Type B pancreatic cell (in vitro differentiated cells): ENCODE measurements at places on chromosomes 12 and 14. TPM values are rescaled to one million over a fixed set of nuclear protein-coding genes. Genes with fewer than 3 reads are reported as not detected.

GRCh38 chr12:12613344-12613743 lies 1.7 kb downstream of the CREBL2 start:
- no peak for DNase-seq

GRCh38 chr12:56098592-56098991 lies 5.8 kb upstream of the PA2G4 start:
- no peak for DNase-seq

GRCh38 chr14:100786576-100787219 lies 39.2 kb upstream of the MEG3 start:
- DNase-seq = no peak

The TRHDE gene
- total RNA-seq = 1.7 and 3.2 TPM in 2 replicates

DNA sequence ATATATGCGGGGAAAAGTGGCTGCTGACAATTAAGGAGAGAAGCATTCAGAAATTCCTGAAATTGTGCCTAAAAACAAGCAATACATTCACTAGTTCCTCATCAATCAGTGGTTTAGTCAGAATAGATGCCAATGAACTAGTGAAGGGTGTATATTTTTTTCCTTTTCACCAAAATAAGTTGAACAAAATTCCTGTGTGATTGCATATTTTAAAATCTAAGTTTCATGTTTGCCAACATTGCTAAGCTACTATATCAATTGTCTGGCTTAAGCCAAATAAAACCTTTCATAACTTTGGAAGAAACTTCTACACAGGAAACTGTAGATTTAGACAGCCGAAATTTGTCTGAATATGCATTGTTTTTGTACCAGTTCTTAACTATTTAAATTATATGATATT lies 8.7 kb downstream of the PRKD1 start:
- DNase-seq = no peak

The ANGEL1 gene
- total RNA-seq = 24.7 and 28.4 TPM in 2 replicates

GRCh38 chr12:11446372-11446771 lies 51.0 kb upstream of the PRB2 start:
- DNase-seq = no peak

DNA sequence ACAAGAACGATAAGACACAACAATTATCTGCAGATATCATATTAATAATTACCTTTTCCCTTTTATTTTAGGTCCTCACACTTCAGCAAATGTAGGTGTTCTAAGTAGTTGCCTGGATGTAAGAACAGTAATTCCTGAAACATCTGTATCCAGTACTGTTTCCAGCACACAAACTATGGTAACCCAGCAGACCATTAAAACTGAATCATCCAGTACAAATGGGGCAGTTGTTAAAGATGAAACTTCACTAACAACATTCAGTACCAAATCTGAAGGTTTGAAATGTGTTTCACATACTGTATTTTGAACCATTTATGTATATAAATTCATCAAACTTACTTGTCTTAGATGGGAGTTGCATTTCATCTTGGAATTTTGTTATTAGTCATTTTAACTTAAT lies 31.0 kb downstream of the HCFC2 start:
- DNase-seq = no peak

- no peak for DNase-seq
Measured at GRCh38 chr12:109170324-109170723, 53.9 kb downstream of the ACACB start.

The PIP4K2C gene
- total RNA-seq = 27.6 and 35.6 TPM in 2 replicates

DNA sequence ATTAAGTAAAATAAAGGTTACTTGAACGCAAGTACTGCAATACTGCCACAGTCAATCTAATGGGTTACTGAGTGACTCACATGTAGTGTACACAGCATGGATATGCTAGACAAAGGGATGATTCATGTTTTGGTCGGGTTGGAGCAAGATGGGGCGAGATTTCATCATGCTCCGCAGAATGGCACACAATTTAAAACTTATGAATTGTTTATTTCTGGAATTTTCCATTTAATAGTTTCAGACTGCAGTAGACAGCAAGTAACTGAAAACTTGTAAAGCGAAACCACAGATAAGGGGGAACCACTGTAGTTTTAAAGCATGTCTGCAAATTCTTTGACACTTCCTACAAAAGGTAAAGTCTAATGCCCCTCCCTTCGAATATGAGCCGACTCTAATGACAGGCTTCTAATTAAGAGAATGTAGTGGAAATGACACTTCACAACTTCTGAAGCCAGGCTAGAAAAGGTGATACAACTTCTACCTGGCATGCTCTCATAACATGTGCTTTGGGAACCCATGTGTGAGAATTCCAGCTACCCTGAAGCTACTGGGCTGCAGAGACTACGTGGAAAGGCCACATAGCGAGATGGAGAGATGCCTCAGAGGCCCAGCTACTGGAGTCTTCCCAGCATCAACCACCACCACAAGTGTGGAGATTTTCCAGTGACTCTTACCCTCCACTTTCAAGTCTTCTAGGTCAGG lies 13.9 kb upstream of the TCP11L2 start:
- DNase-seq = no peak

GRCh38 chr14:67820428-67820971 lies 921 bp downstream of the RAD51B start:
- no peak for DNase-seq

DNA sequence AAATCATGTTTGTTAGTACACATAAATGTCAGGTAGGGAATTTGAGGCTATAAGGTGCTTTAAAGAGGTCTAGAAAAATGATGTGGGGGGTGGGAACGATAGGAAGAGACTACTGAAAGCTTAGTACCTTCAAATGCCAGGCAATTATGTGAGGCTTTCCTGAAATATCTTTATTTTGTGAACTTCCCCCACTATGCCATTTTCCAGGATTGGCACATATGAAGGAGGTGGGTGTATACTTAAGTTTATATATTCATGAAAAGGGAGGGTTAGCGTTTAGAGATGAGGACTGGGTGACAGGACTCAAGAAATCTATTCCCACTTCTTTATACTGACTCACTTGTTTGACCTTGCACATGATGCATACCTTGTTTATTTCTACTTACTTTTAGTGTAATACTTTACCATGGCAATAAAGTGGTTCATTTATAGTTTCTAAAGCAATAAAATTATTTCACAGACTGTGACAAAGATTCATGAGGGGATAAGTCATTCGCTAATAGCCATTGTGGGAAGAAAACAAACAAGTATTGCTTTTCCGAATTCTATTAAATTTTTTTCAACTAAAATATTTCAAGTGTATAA lies 77.1 kb downstream of the PLEKHA5 start:
- DNase-seq = no peak

GRCh38 chr12:89153341-89153740 lies 199.0 kb downstream of the DUSP6 start:
- no peak for DNase-seq

GRCh38 chr14:42671636-42672035 lies 1065.0 kb downstream of the LRFN5 start:
- DNase-seq = no peak

The LTB4R2 gene
- 6.5 and 9.4 TPM in 2 replicates for total RNA-seq

- DNase-seq = no peak
Measured at GRCh38 chr14:70888681-70889175, 18.5 kb upstream of the PCNX1 start.

The FITM1 gene
- 0.26 and 0.53 TPM in 2 replicates for total RNA-seq

The IGF1 gene
- total RNA-seq = 8.4 and 16.1 TPM in 2 replicates

- DNase-seq = no peak
Measured at GRCh38 chr14:67680121-67680602, 5.7 kb upstream of the VTI1B start.

- DNase-seq = no peak
Measured at GRCh38 chr14:67738740-67739504, 37.2 kb downstream of the RDH12 start.

DNA sequence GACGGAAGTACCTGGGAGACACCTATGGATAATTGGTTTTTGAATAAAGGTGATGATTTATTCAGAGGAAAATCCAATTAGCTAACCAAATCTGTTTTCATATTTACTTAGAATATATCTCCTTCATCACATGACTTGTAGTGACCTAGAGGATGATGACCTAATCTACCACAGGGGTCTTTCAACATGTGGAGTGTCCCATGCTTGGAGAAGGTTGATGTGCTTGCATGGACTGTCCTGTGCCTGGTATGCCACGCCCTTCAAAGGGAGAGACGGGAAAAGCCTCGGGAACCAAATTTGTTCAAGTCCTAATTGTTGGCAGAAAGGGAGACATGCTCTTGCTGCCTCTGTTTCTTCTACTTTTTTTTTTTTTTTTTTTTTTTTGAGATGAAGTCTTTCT lies 11.8 kb upstream of the PAPLN start:
- no peak for DNase-seq

DNA sequence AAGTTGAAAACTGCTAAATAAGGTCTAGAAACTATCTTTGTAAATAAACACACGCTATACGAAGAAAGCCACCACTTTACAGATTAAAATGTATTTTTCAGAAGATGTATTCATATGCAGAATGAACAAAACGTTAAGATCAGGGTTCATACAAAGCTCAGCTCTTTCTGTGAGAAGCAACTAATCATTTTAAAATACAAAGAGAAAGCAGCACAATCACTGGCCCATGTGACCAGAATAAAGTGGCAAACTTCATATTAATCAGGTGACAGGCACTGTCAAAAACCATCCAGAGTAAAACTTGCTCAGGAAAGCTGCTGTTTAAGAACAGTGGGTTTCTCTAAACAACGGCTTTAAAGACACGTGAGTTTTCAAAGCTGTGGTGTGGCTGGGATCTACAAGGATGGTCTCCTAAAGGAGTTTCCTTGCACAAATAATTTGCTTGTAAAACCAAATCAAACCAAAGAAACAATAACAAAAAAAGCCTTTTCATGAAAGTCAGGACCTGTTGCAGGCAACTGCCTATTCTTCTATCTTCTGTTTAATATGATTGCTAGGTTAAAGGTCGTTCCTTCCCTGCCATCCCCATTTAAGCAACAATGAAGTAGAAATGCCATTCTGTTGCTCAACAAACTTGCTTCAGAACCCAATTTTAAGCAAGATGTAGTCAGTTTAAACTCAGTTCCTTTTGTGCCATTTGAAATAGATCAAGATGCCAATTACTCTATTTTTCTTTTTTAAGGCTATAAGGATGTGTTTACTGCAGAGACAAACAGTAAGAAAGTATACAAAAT lies 22.3 kb downstream of the SEL1L start:
- no peak for DNase-seq

DNA sequence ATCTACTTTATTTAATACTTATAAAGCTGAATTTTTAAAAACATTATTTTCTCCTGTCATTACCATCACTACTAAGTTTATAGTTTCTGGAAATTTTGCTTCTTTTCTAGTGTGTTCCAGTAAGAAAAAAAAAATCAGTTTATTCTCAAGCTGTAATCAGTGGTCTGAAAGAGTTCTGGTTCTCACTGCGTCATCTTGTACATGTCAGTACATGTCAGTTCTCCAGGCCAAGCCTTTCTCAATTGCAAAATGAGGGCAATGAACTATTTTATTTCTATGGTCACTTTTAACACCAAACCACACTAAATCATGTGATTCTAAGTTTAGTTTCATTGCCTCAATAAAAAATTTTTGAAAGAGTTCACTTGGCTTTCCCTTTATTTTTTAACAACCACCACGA lies 468.9 kb upstream of the LRFN5 start:
- no peak for DNase-seq

DNA sequence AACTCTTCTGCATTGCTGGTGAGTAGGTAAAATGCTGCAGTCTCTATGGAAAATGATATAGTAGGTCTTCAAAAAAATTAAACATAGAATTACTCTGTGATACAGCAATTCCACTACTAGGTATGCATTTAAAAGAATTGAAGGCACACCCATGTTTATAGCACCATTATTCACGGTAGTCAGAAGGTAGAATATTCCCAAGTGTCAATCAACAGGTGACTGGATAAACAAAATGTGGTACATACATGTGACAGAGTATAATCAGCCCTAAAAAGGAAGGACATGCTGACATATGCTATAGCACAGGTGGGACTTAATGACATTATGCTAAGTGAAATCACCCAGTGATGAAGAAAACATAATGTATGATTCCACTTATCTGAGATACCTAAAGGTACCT lies 123.3 kb downstream of the CCER1 start:
- DNase-seq = no peak

DNA sequence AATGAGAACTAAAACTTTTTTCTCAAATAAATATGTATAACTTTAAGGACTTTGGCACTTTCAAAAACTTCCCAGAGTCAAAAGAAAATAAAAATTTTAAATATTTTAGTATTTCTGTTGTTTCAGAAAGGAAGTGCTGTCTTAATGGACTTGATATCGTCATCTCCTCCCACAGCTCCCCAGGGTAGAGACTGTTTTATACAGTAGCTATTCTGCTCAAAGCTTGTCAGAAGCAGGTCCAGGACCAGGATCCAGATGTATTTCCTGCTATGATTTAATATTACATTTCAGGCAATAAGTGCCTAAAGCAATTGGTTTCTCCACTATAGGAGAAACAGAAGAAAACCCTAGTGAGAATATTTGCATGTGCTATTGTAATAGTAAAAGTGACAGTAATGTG lies 218.5 kb upstream of the G2E3 start:
- no peak for DNase-seq

GRCh38 chr14:90815822-90816662 lies at the start of gene TTC7B:
Gene TTC7B (minus strand): TSS chr14:90816430. CDS start chr14:90816295, 135 bp downstream.
- no peak for DNase-seq

DNA sequence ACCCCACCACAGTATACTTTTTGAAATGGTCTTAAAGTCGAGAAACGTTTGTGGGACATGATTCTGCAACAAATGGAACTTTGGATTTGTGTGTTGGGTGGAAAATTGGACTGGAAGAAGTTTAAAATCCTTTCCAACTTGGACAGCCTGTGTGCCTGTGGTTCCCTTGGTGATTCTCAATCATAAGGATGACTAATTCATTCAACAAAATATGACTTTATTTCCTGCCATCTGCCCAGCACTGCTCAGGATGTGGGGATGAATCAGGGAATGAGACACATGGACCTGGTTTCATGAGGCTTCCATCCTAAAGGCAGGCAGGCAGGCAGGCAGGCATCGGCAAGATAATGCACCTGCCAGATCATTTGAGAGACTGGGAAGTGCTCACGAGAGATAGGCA lies 57.3 kb upstream of the TMEM132D start:
- no peak for DNase-seq

DNA sequence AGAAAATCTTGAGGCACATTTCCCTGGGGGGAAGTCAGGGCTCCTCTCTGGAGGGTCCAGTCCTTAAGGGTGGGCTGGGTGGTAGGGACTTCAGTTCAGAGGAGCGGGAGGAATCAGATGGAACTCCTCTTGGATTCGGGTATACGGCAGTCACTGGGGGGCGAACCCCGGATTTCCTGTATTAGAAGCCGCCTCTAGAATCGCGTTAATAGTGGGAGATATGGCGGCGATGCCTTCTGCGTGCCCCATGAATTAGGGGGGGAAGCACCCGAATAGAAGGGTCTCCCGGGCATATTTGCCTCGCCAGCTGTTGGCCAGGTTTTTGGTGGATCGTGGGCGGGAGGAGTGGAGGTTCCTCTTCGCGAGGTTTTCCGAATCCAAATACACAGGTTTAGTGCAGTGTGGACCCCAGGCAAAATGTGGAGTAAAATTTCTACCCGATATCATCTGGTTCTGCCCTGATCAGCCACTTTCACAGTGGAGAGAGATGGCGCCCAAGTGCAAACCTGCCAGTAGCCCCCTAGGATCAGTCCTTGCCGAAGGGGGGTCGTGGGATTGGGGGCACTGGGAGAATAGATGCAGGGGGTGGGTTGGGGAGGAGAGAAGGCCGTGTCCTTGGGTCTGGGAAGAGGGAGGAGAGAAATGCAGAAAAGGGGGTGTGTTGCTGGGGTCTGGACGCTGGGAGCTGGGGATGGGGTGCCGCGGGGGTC lies 628 bp downstream of the MEG3 start:
- no peak for DNase-seq

- no peak for DNase-seq
Measured at GRCh38 chr14:59240356-59240755, 51.9 kb downstream of the DAAM1 start.

The ACTR6 gene
- 24.1 and 32.9 TPM in 2 replicates for total RNA-seq

The ZFP36L1 gene
- total RNA-seq = 457 and 564 TPM in 2 replicates
